ENCODE measurements at places on chromosomes 11 and 22.

DNA sequence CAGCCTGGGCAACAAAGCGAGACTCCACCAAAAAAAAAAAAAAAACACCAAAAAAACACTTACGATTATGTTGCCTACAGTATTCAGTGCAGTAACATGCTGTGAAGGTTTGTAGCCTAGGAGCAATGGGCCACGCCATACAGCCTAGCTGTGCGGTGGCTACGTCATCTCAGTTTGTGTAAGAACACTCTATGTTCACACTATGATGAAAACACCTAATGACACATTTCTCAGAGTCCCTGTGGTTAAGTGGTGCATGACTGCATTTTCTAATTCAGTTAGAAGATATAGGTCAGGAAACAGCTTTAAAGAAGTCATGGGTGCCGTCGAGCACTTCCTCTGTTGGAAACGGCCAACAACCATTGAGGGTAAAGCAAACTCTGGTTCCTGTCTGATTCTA is 75.7 kb upstream of the ANO1 start:
- peak; percentile 53 for DNase-seq

GRCh38 chr22:17824457-17824856 is 50.2 kb upstream of the BID start:
- no peak for DNase-seq

GRCh38 chr22:32811788-32812545 is 10.5 kb downstream of the TIMP3 start:
- no peak for DNase-seq

GRCh38 chr22:28250036-28250695 is 331.1 kb upstream of the PITPNB start:
- no peak for DNase-seq

DNA sequence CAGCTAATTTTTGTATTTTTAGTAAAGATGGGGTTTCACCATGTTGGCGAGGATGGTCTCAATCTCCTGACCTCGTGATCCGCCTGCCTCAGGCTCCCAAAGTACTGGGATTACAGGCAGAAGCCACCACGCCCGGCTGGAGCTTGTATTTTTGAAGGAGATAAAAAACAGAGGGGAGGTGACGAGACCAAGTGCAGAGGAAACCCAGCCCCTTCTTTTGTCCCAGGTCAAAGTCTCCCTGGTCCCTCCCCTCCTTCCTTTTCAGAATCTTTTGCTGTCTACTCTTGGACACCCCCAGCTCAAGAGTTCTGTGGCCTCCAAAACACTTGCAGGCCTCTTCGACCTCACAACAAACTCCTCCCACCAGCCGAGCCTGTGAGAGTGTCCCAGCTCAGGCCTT is 12.2 kb upstream of the TMEM184B start:
- DNase-seq: no peak

DNA sequence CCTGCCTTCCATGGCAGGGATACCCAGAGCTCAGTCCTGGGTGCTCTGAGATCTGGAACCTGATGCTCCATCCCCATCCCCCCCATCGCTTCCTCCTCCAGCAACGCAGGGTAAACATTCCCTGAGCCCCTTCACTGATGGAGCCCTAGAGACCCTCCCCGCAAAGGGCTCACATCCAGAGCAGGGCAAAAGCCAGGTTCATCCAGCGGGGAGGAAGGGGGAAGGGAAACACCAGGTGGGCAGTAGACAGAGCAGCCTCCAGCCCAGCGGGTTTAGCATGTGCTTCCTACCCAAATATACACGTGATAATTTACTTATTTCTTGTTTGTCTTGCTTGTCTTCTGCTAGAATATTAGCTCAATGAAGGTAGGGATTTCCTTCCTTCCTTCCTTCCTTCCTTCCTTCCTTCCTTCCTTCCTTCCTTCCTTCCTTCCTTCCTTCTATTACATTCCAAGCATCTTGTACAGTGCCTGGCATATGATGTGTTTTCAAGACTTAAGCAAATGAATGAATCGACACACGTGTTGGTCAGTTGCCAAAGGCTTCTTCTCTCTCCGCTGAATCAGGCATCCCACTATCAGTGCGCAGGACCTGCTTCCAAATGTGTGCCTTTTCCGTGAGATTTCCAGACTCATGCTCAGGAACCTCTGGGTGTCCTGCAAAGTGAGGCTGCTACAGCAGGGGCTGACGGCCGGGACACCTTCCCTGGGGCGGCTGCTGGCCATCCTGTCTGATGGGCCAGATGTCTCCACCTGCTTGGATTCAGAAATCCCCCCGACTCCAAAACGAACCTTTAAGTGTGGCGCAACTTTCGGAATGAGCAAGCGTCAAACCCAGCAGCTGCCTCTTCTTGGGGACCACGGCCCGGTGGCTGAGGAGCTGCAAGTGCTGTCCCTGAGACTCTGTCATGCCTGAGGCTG is 955.1 kb downstream of the BRD1 start:
- no peak for DNase-seq

DNA sequence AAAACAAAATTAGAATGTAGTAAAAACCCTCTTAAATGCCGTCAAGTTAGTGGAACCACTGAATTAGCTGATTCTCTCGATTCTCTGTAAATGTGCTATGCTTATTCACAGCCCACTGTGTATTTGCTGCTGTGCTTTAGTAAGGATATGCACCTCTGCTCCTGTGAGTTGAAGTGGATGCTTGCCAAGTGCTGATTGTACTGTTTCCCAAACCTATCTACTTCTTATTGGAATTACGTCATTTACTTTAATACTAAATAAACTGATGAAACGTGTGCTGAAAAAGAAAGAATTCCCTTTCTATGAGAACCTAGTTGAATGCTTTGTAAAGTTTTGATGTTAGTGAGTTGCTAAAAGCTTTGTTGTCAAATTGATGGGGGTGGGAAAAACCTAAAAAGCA is 158.4 kb downstream of the LRRC4C start:
- DNase-seq: no peak

GRCh38 chr11:68970921-68971636 is 9.7 kb downstream of the MRGPRD start:
- no peak for DNase-seq

DNA sequence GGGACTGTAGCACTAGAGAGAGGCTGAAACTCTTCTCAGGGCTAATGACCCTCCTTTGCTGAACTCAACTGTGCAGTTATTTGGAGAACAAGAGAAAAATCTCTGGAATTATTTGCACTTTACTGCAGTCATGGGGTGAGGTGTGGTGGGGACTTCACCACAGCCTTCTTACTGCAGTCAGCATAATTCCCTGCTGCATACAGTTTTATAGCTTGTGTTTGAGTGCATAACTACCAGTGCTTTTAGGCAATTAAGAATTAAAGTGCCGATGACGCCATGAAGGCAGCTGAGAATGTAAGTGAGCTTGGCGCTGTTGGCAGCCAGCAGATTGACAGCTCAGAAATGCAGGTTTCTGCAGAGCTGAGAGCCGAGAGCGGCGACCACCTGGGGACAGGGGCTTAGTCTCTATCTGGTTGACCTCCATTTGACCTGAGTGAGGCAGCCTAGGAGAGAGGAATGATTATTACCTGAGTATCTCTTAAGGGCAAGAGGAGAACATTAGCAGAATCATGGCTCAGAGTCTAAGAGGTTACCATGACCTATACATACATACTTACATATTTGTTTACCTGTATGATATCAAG is 830.0 kb downstream of the NTM start:
- no peak for DNase-seq

- peak; percentile 31 for DNase-seq
Measured at GRCh38 chr11:2466869-2467694, 22.3 kb downstream of the KCNQ1 start.
